ENCODE measurements at places on chromosomes 13 and 19.

- no peak for DNase-seq
These were observed 146.2 kb downstream of the DCT start for GRCh38 chr13:94333131-94333820.

- DNase-seq = no peak
These were observed 480.3 kb downstream of the LIG4 start for GRCh38 chr13:107734891-107735625.

- DNase-seq = no peak
These were observed 18.3 kb downstream of the KDM4B start for GRCh38 chr19:4987256-4987655.

GRCh38 chr19:34661357-34661756 is 15.6 kb downstream of the SCGB2B2 start:
- DNase-seq = no peak

- DNase-seq = no peak
These were observed 18.5 kb downstream of the TMED1 start for GRCh38 chr19:10817291-10818038.

DNA sequence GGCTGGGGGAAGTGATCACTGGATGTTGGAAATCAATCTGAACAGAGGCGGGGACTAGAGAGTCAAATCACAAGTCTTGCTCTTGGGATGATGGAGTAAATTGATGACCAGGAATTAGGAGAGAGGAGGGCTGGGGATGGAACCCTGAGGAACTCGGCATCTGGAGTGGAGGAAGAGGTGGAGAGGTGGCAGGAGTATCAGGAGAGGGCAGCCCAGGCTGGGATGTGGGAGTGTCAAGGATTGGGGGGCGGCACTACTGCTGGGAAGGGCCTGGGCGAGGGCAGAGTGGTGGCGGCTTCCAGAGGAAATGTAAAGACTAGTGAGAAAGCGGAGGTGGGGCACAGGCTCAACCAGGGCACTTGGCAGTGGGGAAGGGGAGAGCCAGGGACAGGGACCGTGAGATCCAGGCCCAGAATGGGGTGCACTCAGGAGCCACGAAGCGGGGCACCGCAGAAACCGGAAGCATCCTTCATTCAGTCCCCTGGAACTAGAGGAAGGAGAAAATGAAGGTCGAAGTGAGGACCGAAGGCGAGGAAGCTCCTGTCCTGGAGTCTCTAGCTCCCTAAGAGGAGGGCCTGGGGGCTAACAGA is 81.2 kb upstream of the GPR183 start:
- no peak for DNase-seq

DNA sequence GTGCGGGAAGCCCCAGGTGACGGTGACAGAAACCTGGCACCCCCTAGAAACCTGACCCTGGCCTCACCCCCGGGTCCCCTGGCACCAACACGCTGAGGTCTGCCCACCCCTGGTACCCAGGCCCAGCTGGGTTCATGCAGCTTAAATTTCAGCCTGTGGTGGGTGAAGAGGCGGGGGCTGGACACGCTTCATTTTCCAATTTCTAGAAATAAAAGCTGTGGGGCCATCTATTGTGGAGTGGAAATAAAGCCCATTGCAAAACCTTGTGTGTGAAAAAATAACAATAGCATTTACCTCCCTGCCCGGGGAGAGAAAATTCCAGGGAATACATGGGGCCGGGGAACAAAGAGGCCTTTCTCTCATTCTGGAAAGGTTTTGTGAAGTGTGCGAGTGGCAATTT is 7.5 kb upstream of the FUT5 start:
- no peak for DNase-seq

DNA sequence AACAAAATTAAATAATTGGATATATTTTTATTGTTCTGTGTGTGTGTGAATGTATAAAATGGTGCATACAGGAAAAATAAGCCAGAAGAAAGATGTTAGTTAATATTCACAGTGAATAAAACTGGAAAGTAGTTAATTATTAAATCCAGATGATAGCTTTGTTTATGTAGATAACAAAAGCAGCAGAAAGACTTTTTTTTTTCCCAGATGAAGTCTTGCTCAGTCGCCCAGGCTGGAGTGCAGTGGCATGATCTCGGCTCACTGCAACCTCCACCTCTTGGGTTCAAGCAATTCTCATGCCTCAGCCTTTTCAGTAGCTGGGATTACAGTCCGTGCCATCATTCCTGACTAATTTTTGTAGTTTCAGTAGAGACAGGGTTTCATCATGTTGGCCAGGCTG is 140.1 kb downstream of the ZNF486 start:
- DNase-seq = no peak

DNA sequence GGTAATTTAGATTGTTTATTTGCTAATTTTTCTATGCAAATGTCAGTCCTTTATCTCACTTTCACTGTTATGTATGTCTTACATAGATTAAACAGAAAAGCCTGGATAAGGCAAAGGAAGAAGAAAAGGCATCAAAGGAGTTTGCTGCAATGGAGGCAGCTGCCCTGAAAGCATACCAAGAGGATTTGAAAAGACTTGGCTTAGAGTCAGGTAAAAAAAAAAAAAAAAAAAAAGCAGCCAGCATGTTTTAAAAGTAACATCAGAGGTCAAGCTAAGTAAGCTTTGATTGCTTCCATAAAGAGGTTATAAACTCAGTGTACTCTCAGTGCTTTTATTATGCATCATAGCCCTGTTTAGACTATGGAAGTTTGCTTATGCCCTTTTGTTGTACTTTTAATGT is 3.8 kb downstream of the WBP4 start:
- DNase-seq = no peak

- peak; percentile 12 for DNase-seq
These were observed 3.9 kb upstream of the CD209 start for GRCh38 chr19:7751157-7751783.

- no peak for DNase-seq
These were observed 184.1 kb downstream of the USP12 start for GRCh38 chr13:26987486-26988013.
